ENCODE measurements at places on chromosomes 2 and 18.

DNA sequence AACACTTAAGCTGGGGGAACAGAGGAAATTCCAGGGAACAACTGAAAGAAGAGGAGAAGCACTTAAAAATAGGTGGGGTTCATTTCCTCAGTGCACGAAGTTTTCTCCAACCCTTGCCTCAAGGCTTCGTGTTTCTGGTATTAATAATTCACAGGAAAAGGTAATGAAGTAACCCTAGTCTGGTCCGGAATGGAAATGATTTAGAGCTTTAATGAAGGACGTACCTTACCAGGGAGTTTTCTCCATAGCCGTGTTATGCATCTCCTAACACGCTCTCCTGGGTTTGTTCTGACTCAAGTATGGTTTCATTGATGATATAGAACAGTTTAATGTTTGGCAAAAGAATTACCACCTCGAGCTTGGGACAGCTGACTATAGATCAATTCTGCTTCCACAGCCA lies 214.2 kb downstream of the MTX2 start:
- DNase-seq: no peak

DNA sequence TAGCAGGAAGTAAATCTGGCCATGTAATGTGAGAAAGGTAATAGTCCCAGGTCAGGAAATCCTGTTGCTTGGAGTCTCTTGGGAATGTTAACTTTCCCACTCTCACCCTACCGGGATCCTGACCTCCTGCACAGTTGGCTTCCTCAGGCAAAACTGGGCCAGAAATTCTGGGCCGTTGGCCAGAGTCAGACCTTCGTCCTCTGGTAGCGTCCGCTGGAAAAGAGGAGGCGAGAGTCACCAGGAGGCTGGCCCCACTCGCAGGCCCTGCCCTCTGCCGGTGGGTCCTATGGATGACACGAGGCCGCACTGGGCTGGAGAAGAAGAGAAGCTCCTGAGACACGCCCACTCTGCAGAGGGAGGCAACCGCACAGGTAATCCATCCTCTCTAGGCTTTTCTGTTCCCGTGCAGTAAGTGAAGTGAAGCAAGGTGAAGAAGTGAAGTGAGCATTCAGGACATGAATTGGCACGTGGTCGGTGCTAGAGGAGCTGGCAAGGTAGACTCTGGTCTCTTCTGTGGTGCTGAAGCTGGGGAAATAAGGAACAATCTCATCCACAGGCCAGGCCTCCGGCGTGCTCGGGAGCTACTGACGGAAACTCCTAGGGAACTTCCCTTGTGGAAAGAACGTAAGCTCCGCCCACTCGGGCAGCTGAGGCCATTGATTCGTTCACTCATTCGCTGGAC lies 182.7 kb upstream of the GLI2 start:
- peak; percentile 61 for DNase-seq

DNA sequence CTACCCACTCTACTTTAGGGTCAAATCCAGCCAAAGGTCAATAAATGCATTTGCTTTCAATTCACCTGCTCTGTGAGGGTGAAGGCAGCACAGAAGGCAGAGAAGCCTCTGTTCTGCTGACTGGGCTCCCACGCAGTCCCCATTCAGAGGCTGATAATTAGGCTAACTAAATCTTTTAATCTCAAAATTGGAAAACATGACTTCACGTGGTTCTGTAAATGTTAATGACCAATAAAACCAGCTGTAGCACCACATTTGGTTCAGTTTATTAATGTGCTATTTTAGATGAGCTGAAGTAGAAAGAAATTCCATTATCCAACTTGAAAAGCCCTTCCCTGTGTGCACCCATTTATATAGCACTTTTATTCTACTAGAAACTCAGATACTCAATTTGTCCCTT lies 310.6 kb downstream of the C1D start:
- DNase-seq: no peak

GRCh38 chr2:39121523-39122063 lies 742 bp upstream of the SOS1 start:
- DNase-seq: peak; percentile 87

DNA sequence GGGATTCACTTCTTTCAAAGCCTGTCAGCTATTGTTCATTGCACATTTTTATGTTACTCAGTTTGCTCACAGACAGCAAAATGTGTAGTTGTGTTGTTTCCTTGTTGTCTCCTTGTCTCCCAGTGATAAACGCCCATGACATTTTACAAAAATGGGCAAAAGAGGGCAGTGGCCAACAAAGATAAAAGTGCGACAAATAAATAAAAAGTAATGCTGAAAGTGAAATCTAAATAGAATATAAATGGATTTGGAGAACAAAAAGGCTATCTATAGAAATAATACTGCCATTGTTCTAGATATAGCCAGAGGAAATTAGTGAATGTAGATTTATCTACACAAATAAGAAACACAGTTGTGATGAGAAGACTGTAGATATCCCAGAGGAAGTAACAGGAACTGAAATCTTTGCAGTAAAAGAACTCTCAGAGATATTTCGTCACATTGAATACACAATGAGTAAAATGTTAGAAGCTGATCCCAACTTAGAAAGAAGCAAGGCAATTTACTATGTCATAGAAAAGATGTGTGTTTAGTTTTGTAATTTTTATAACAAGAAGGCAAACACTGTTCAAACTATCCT lies 1186.2 kb upstream of the FAM98A start:
- DNase-seq: no peak

DNA sequence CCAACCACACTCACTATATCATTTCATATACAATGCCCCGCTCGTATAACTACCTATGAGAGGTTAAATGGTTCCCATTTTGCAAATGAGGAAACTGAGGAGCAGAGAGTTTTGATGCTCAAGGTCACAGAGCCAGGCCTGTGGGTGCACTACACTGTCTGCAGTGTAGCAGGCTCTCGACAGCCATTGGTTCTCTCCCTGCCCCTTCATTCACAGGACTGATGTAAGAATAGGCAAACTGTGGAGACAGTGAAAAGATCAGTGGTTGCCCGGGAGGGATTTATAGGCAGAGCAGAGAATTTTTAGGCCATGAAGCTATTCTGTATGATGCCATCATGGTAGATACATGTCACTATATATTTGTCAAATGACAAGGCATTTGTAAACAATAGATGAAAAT lies 39.0 kb upstream of the LBH start:
- DNase-seq: peak; percentile 66

- no peak for DNase-seq
These were observed 2.5 kb downstream of the DES start for GRCh38 chr2:219420687-219421086.

- DNase-seq: no peak
These were observed 475.8 kb downstream of the TXNL1 start for GRCh38 chr18:56162311-56163265.

GRCh38 chr2:120611961-120612360 lies 123.7 kb upstream of the GLI2 start:
- DNase-seq: no peak

GRCh38 chr2:213150315-213151097 lies 906 bp downstream of the IKZF2 start:
- DNase-seq: no peak

DNA sequence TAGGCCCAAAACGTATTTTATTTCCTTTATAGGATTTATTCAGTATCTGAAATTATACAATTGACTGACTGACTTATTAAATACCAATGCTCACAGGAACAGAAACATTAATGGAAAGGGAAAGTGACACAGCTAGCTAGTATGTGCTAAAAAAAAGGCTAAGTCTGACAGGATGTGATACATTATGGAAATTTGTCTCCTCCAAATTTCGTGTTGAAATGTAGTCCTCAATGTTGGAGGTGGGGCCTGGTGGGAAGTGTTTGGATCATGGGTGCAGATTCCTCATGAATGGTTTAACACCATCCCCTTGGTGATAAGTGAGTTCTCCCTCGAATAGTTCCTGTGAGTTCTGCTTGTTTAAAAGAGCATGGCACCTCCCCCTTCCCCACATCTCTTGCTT lies 70.6 kb upstream of the WDR75 start:
- DNase-seq: no peak

- no peak for DNase-seq
These were observed 65.0 kb upstream of the NPAS2 start for GRCh38 chr2:100754951-100755350.

- DNase-seq: no peak
These were observed 155.4 kb downstream of the FAM210A start for GRCh38 chr18:13570856-13571495.

DNA sequence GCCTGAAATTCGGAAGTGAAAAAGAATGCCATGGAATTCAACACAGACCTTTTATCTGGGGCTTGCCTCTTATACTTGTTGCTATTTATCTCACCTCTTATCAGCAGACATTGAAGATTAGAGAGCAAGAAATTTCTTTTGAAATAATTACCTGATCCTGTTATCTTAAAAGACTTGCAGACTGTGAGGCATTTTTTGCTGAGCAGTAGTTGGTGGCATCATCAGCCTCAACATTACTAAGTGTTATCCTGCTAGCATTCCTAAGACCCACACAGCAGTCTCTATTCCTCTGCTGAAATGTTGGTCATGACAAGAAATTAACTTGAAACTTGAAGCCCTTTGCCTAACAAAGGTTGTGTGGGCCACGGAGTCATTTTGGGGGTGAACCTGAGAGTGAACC lies 186.5 kb downstream of the TRIB2 start:
- DNase-seq: no peak

DNA sequence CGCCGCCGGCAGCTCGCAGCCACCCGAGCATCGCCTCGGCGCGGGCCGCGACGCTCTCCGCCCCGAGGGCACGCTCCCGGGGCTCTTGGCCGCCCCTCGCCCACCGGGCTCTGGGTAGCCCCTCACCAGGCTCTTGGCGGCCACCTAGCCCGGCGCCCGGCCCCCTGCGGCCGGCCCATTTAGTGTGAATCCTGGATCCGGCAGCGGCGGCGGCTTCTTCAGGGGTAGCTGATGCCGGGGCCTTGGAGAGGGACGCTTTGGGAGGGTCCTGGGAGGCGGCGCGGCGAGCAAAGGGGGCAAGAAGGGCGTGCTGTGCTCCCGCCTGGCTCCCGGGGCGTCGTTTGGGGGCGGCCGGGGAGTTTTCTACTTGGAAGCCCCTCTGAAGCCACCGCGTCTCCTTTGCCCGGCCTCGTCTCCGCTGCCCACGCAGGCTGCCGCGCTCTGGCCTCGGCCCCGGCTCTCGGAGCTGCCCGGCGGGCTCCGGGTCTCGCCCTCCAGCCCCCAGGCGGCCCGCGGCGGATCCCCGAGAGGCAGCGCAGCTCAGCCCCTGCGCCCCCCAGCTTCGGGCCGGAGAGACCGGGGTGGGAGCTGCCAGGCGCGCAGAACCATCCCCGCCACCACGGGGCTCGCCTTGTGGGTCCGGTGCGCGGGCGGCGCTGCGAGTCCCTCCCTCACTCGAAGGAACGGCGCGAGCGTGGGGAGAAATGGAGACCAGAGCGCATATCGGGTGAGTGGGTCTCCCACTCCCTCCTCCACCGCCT lies 509 bp downstream of the PIEZO2 start:
- DNase-seq: no peak

DNA sequence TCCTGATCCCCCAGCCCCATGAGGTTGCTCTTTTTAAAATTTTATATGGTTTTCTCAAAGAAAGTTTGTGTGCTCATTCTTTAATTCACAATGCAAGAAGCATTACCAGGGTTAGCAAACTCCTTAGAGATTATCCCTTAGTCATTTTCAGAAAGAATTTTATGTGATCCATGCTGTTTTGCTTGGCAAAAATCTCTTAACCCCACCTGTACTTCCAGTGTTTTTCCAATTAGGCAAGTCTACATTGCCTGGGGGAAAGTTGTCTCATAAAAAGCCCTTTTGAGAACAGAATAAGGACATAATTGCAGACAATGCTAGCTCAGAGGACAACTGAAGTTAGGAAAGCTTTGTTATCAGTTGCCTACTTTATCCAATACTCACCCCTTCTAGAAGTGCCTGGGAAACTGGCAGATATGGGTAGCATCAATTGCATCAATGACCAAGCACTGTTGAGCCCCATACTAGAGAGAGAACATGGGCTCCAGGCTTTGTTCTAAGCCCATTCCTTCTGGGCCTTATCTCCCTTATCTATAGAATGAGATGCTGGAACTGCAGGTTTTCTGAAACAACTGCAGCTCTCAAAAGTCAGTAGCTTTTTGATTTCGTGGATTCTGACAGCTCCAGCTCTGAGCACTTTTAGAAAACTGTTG lies 265.9 kb upstream of the SPHKAP start:
- no peak for DNase-seq

DNA sequence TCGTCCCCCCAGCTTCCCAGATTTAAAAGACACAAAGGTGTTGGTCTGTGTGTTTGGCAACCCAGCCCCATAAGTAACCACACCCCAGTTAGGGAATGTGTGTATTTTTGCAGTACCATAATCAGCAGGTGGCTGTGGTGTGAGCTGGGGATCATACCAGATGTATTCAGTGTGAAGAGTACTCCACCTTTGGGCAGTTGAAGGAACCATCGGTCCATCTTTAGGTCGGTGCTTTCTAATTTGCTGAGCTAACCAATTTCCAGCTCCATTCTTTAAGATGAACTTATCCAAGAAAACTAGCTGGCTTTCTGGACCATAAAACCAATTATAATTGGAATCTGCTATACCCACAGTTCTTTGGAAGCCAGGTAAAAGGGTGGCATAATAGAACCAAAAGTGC lies 3.2 kb downstream of the DSEL start:
- no peak for DNase-seq

DNA sequence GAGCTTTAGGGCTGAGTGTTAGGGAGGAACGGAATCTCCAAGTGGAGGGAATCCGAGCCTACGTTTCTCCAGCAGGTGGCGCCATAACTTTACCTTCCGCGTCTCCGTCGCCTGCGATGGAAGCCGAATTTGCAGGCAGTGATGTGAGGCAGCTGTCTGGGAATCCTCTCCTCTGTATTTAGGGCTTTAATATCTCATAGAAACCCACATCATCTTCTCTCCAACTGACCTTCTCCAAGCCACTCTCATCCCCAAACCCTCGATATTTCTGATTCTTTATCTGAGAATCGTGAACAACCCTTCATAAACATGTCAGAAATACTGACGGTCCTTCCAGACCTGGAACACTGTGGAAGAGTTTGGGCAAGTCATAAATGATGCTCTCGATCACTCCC lies 27.5 kb downstream of the SIX2 start:
- DNase-seq: peak; percentile 60

- no peak for DNase-seq
These were observed 165.4 kb downstream of the CAPN13 start for GRCh38 chr2:30641765-30642345.

DNA sequence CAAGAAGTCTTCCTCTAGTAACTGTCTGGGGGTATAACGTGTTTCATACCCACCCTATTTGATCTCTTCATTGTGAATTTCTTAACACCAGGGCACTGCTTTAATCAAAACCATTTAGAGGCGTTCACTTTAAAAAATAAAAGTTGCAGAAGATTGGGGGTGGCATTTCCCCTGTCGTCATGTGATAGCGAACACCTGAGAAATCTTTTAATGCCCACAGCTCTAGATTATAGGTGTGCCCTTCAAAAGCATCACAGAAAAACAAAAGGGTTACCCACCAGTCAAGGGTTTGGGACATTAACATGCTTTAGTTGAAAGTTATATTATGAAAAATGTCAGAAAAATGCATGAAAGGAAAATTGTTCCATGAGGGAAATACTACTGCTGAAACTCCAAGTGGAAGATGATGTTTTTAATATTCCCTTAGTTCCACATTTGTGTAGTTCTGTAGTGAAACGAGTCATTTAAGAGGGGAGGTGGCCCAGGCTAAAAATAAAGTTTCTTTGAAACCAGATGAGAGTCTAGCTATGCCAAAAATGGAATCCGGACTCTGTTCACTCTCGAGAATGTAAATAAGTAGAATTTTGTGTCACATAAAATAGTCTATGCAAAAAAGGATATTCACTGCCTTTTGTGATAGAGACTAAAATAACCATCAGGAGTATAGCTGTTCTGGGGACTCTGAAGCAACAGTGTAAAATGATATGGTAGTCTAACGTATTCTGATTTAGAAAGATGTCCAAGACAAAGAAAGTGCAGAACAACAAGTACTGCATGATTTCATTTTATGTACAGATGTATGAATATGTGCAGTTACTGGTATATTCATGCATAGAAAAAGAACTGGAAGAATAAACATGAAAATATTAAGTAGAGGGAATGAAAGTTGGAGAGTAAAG lies 95.3 kb downstream of the TMEM247 start:
- no peak for DNase-seq
